Fibroblast of villous mesenchyme (primary cell): ENCODE measurements at places on chromosomes 1 and 21. TPM values are rescaled to one million over a fixed set of nuclear protein-coding genes. Genes with fewer than 3 reads are reported as not detected.

Gene S100A2
- total RNA-seq, result 0.97 and 2.2 TPM in 2 replicates

Gene TMPRSS2
- total RNA-seq, result not detected in 2 replicates

Gene HAO2
- total RNA-seq, result not detected in 2 replicates

Gene MAP3K7CL
- total RNA-seq, result 20.7 and 49.3 TPM in 2 replicates

Gene MRPL55
- total RNA-seq, result 39.3 and 48.0 TPM in 2 replicates

Gene KCNH1
- total RNA-seq, result 11.2 and 14.2 TPM in 2 replicates

Gene MYOM3
- under 0.01 TPM in 1 of 2 replicates, not detected in the other for total RNA-seq

Gene TMEM125
- total RNA-seq, result under 0.01 TPM in 1 of 2 replicates, not detected in the other

Gene PEAR1
- 11.3 and 12.1 TPM in 2 replicates for total RNA-seq

Gene PLXNA2
- 0.86 and 1.9 TPM in 2 replicates for total RNA-seq

Gene OLIG2
- not detected in 2 replicates for total RNA-seq

Gene CC2D1B
- 36.4 and 36.7 TPM in 2 replicates for total RNA-seq

Gene NUP210L
- total RNA-seq, result under 0.01 TPM in 1 of 2 replicates, not detected in the other

Gene MROH9
- under 0.01 TPM in 2 replicates for total RNA-seq
